NCI-H2171 (cell line): ENCODE measurements at places on chromosomes 4 and X.

DNA sequence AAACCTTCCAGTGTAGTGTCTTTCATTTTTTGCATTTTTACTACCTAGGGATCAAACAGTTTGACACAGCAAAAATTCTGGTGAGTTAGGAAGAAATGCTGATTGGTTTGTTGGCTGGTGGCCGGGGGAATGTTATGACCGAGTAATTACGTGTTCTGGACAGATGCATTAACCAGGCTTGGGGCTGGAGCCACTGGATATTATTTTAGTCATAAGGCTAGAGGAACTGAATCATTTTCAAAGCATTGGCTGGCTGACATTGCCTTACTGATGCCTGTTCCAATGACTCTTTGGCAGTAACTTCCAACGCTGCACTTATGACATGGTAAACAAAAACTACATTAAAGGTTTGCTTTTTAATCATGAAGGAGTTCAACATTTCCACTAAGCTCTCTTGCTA, 84.6 kb downstream of the FBXO8 start:
- DNase-seq, result no peak

- no peak for DNase-seq
Observed at GRCh38 chr4:65589331-65589730, 81.0 kb downstream of the EPHA5 start.

- DNase-seq, result no peak
Observed at GRCh38 chrX:110276778-110277177, 41.1 kb downstream of the AMMECR1 start.

DNA sequence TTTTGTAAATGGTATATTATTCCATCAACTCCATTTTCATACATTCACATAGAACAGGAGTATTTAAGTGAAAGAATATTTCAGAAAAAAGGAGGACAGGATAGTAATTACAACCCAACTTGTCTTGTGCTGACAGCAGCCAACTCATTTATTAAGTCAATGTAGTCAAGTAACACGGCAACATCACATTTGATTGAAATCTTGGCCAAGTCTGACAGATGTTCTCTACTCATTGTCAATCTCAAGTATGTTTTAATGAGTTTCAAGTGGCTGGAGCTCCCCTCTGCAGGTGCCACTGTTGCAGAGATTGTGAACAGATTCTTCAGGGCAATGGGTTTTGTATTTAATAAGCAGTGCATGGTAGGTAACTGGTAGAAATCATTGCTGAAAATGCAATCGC, 332.5 kb downstream of the C4orf33 start:
- DNase-seq, result peak; percentile 64

GRCh38 chr4:16227462-16227868, 1.2 kb upstream of the TAPT1 start:
- peak; percentile 1 for DNase-seq

DNA sequence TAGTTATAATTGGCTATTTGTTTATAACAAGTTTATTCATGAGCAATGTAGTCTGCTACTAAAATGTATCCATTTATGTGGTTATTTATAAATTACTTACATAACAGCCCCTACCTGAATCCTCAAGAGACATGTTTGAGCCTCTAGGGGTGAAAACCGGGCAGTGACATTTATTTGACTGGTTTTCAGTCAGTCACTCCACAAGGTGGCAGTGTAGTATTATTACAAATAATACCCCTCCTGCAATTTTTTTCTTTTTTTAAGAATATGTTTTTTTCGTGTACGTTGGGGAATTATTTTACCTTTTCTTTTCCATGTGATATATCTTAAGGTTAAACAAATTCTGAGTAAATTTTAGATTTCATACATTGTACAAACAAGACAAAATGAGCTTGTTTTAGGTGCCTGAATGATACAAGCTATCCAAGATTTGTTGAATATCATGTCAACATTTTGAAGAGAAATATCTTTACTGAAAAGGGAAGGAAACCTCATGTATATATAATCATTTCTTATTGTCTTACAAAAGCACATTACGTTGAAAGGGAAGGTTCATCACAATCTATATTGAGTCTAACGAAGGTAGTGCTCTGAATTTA, 598.7 kb upstream of the TECRL start:
- peak; percentile 23 for DNase-seq

GRCh38 chr4:177802162-177802561, 359.9 kb upstream of the AGA start:
- no peak for DNase-seq

DNA sequence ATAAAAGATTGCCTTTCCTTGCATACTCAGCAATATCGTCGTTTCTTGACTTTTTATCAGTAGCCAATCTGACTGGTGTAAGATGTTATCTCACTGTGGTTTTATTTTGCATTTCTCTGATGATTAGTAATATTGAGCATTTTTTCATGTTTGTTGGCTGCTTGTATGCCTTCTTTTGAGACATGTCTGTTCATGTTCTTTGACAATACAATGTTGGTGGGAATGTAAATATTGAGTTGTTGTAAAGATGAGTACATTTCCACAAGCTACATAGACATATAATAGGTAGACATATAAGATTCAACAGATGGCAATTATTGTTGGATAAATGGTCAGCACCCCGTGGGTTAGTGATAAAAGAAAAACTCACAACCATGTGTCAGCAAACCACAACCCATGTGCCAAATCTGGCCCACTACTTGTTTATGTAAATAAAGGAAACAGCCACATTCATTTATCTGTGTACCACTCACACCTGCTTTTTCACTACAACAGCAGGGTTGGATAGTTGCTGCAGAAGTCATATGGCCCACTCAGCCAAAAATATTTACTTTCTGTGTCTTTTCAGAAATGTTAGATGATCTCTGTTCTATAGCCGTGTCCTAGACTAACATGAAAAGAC, 153.1 kb upstream of the VCX start:
- no peak for DNase-seq

DNA sequence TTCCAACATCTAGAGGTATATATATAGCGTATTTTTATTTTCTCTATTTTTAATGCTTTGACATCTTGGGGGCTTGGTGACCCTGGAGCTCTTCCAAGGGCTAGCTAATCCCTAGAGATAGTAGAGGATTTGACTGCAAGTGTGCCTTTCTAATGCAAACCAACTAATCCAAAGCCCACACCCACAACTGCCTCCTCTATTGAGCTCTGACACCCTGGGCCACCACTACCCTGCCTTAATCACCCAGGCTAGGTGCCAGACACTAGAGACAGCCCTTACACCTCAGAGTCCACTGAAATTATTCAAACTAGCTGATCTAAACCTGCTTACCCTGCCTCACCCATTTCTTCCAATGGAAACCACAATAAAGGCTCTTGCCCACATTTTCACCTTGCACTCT, 69.6 kb upstream of the ATXN3L start:
- DNase-seq, result no peak

GRCh38 chr4:141497627-141498026, 138.8 kb upstream of the IL15 start:
- DNase-seq, result no peak

DNA sequence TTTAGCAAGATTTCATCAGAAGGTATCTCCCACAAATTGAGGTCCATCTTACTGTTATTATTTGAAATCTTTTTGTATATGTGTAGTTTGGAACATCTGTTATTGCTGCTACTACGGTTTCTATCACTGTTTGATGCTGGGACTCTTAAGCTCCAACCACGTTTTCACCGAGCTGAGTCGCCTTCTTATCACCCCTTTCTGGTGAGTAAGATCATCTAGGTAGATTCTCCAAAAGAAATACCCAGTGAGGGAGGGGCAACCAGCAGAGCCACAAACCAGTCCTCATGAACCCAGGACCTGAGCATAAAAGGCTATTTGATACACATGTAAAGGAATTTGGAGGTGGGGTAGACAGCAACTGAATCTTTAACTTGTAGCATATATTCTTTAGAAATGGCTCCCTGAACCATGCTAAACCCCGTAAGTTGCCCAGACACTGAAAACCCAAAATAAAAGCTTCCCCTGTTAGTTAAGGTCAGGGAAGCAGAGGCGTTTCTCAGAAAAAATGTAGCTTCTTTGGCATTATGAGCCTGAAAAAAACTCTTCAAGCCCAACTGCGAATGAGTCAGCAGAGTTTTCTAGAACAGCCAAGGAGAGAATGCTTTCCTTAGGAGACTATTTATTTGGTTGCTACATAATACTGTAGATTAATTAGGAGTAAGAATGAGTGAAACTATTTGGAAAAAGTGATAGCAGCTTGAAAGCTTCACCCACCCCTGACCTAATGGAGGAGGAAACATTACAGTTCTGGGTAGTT, 53.8 kb upstream of the ATXN3L start:
- no peak for DNase-seq

GRCh38 chr4:186058253-186058979, 10.5 kb upstream of the TLR3 start:
- DNase-seq, result no peak

DNA sequence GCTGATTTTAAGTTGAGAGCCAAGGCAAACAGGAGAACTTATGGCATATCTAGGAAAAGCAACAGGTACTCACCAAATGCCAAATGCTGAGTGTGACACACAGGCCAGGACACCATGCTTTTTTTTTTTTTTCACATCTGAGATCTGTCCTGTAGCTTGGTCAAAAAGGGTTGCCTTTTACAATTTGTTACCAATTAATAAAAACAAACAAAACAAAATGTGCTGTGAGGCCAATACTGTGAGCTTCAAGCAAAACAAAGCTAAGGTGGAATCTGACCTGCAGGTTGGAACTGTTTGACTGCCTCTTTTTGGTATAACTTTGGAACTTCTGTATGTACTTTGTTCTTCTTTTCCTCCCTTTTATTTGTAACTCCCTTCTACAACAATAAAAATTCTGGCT, 548.5 kb upstream of the IGFBP7 start:
- no peak for DNase-seq

GRCh38 chr4:109627361-109627760, 67.3 kb downstream of the MCUB start:
- DNase-seq, result no peak

GRCh38 chr4:182897601-182898478, 19.3 kb downstream of the DCTD start:
- no peak for DNase-seq
